ENCODE measurements at places on chromosomes 1 and 21.
A peak's percentile ranks its signal among the peaks of the same experiment; 100 is the strongest.

DNA sequence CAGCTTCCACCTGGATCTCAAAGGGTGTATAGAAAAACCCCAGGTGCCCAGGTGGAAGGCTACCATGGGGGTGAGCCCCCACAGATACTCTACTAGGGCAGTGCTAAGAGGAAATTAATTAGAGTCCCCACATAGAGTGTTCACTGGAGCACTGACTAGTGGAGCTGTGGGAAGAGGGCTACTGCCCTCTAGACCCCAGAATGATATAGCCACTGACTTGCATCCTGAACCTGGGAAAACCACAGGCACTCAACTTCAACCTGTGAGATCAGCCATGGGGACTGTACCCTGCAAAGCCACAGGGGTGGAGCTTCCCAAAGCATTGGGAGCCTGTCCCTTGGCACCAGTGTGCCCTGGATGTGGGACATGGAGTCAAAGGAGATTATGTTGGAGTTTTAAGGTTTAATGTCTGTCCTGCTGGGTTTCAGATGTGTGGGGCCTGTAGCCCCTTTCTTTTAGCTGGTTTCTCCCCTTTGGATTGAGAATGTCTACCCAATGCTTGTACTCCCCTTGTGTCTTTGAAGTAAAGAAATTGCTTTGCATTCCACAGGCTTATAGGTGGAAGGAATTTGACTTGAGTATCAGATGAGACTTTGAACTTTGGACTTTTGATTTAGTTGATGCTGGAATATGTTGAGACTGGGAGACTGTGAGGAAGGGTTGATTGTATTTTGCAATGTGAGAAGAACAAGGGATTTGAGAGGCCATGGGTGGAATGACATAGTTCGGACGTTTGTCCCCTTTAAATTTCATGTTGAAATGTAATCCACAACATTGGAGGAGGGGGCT lies 31.8 kb upstream of the CDC14A start:
- no peak for DNase-seq

GRCh38 chr1:155455588-155456195 lies 106.9 kb downstream of the ASH1L start:
- peak; percentile 16 for DNase-seq

DNA sequence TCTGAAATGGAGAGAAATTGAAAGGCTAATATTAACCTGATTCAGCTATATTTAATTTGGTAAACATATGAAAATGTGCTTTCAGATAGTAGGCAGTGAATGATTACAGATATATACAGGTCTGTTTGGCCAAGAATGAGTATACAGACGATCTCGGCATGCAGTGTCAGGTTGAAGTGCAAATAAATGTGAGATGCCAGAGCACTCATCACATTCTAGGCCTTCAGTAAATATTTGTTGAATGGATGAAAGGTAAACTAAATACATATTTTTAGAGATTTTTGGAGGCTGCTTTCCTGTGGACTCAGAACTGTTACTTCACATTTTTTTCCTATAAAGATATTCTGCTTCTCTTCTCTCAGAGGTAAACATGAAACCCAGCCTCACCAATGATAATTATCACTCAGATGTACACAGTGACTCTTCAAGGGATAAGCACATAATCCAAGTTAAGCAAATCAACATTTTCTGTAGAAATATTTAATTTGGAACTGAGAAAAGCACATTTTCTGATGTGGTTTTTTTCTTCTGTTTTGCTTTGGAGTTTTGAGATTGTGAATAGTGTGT lies 702.9 kb downstream of the BRINP3 start:
- no peak for DNase-seq

- no peak for DNase-seq
These were observed 229.6 kb upstream of the JUN start for GRCh38 chr1:59013276-59013927.

GRCh38 chr1:151705753-151706463 lies 10.7 kb downstream of the CELF3 start:
- no peak for DNase-seq

GRCh38 chr1:44348061-44348485 lies 7.0 kb downstream of the ERI3 start:
- DNase-seq = no peak

DNA sequence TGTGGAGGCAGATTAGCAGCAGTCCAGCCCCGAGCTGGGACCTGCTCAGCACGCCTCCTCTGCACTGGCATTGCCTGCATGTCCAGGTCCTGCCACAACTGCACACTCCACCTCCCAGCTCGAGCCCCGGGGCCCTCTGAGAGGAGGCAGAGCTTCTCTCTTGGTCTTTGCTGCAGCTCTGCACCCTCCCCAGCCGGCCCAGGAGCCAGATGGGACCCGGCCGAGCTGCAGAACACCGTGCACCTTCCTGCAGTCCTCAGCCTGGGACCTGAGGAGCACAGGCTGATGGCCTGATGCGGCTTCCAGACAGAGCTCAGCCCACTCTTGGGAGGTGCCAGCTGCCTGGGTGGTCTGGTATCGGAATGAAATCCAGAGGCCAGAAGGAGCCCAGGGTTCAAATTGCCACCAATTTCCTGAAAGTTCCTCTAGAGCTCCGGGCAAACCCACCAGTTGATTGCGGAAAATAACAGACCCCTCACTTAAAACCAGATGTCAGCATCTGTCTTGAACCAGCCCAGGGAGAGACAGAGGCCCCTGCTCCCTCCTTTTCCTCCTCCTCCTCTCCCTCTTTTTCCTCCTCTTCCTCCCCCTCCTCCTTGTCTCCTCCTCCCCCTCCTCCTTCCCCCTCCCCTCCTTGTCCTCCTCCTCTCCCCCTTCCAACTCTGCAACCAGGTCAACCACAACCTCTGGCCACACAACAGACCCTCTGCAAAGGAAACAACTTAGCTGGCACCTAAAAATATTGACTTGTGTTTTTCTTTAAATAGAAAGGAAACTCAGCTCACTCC lies 10.6 kb upstream of the SPSB1 start:
- DNase-seq = no peak

DNA sequence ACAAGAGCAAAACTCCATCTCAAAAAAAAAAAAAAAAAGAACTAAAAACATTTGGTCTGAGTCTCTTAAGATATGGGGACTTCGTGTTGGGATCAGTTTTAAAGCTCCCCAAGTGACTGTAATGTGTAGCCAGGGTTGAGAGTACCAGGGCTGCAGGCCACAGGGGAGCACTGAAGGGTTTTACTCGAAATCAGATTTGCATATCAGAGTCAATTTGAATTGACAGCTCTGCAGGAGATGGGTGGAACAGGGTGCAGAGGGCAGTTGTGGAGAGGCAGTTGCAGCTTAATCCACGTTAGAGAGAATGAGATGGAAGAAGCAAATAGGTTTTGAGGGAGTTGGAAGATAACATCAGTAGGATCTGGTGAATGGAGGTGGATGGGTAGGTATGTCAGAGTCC lies 20.6 kb upstream of the ELOA start:
- no peak for DNase-seq

- DNase-seq = no peak
These were observed 97.5 kb upstream of the KIAA1614 start for GRCh38 chr1:180815188-180815587.

- DNase-seq = no peak
These were observed 95.9 kb downstream of the GREM2 start for GRCh38 chr1:240516069-240516468.

DNA sequence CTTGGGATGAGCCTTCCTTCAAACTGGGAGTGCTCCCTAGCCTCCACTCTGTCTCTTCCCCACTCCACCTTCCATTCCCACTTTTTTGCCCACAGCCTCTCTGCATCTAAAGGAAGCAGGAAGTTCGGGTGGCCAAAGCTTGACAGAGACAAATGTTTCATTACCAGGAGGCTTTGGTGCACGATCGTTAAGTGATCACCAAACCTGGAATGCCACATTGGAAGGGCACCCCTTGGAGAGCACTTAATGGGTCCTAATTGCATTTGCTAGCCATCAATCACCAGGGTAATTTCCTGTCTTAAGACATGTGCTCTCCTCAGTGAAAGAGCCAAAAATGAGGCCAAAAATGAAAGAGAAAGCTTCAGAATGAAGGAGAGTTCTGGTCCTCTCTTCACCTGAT lies 206.5 kb downstream of the TNR start:
- no peak for DNase-seq

- peak; percentile 68 for DNase-seq
These were observed 561 bp upstream of the COQ8A start for GRCh38 chr1:226939438-226940028.

DNA sequence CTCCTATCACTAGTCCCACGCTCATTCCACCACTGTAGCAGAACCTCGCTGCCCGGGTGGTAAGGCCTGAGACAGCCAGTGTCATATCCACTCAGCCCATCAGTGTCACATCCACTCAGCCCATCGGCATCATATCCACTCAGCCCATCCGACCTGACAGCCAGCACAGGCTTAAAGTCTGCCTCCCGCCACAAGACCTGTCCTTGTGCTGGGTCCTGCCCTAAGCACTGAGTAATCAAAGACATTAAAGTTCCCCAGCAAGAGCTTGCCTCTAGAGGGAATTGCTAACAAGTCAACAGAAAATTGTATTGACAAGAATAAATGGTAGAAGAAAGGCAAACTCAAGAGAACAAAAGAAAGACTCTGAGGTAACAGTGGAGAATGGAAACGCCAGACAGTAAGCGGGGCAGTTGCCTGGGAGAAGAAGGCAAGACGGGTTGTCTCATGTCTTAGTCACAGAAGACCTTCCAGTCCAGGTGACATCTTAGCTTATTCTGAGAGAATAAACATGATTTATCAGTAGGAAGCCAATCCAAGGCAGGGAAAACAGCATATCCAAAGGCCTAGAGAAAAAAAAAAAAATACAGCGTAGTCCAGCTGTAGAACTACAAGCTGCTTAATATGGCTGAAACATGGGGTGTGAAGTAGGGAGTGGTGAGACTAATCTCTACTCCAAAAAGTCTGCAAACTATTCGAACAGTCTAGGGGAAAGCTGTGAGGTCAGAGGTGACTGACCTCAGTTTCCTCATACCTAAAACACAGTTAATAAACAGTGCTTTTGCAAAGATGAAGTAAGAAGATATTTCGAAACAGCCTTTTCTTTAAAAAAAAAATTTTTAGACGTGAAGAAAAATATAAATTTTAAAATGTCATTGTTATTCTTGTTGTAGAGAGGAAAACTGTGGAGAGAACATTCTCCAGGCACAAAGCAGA lies 1.1 kb downstream of the ITLN1 start:
- no peak for DNase-seq

DNA sequence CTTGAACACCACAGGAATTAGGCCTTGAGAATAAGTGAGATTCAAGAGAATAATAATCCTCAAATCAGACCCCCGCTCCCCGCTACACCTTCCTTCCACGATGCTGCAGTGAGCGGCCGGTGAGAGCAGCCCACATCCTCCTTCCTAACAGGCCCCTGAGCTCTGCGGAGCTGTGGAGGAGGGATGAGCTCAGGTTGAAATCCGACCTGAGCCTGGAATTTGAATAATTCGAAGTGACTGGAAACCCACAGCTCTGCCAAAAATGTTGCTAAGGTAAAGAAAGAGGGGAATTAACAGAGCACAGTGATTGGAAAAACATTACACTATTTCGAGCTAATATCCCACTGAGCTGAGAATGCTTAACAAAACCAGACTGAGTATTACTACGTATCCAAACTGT lies 90.0 kb downstream of the URB2 start:
- DNase-seq = no peak

GRCh38 chr1:52628614-52629324 lies 4.2 kb upstream of the SHISAL2A start:
- DNase-seq = no peak

GRCh38 chr1:86938855-86939254 lies 24.4 kb downstream of the HS2ST1 start:
- DNase-seq = no peak

DNA sequence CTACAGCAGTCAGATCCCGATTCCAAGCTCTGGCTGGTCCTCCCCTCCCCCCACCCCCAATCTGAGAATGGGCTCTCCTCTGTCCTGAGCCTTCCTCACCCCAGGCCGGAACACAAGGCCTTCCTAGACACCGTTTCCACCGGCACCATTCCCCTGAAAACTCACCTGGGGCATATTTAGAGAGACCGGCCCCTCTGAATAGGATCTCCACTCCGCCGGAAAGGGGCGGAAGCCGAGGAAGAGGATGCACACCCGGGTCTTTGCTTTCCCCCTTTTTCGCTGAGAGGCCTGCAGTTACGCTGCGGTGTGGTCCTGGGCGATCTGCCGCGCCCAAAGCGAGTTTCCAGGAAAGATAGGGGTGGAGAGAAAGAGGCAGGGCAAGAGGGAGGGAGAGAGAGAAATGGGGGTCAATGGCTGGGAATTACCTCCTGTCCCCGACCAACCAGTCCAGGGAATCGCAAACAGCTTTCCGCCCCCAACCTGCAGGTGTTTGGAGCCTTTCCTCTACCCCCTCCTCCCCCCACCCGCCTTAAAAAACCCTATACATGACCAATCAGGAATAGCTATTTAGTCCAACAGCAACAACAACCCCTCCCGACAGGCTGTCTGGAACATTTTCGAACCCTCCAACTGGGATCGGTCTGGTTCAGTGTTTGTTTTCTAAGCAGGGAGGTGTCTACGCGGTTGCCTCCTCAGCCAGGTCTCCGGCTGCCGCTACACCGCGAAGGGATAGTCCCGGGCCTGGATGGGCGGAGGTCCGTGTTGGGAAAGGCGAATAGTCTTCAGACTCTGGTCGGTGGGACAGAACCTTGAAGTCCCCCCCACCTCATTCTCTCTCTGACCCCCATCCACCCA lies 2.8 kb downstream of the TAL1 start:
- DNase-seq = no peak

DNA sequence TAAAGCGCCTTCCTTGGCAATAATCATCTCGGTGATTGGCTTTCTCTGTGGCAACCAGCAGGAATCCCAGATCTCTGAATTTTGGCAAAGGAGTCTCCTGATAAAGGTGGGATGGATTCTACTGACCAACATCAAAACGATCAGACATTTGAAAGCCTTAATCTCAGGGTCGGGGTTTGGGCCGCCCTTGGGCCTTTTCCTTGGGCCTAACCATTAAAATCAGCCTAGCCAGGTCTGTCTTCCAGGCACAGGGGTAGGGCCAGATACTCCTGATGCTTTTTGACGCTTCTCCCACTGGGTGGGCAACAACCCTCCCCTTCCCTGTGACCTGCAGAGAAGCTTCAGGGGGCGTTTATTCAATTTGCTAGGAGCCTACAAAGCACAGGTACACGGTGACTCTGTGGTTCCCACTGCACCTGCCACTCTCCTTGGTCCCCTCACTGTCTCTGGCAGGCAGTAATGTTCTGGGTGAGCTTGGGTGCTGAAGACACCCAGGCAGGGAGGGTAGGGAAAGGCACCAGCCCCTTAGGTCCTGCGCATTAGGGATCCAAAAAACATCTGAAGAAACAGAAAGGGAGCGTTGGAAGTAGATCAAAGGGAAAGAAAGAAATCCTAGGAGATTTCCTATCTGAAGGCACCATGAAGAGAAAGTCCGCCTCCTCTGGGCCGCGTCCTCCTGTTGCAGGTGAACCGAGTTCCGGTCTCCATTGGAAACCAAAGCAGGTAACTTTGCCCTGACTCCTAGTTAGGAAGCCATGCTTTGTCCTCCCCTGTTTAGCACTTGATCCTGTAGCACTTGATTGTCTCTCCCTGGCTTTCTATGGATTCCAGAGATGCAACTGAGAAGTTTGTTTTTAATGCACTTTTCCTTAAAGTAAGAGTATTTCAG lies 12.3 kb downstream of the RNU1-2 start:
- DNase-seq = no peak
